Cardiac ventricle fibroblast (primary cell): ENCODE measurements at places on chromosomes 5 and 9. TPM values are rescaled to one million over a fixed set of nuclear protein-coding genes. Genes with fewer than 3 reads are reported as not detected.

Gene HRH2
- not detected in 2 replicates for total RNA-seq

Gene ANXA2R
- 2.5 and 3.6 TPM in 2 replicates for total RNA-seq

Gene CYLC2
- not detected in 2 replicates for total RNA-seq

Gene LCN15
- not detected in 2 replicates for total RNA-seq

Gene PHF24
- total RNA-seq = 0.05 and 0.06 TPM in 2 replicates

Gene MSX2
- total RNA-seq = 4.4 and 7.0 TPM in 2 replicates

Gene RGS7BP
- total RNA-seq = 0.98 and 1.1 TPM in 2 replicates

Gene PRSS3
- 2.7 and 3.3 TPM in 2 replicates for total RNA-seq
